Pancreas (tissue), 10 donors: ENCODE measurements at places on chromosomes 12 and 14. TPM values are rescaled to one million over a fixed set of nuclear protein-coding genes. Genes with fewer than 3 reads are reported as not detected.

CD4 gene
- total RNA-seq: 1.2 TPM

SPX gene
- total RNA-seq: 31.0 TPM

ITPR2 gene
- total RNA-seq: 51.8 TPM

PTCSC3 gene
- total RNA-seq: not detected

INSM2 gene
- total RNA-seq: not detected

B4GALNT3 gene
- total RNA-seq: 4.4 TPM

RPL10L gene
- total RNA-seq: not detected

C1S gene
- 87.1 TPM for total RNA-seq

MYRFL gene
- 0.06 TPM for total RNA-seq

MYBPC1 gene
- total RNA-seq: 0.12 TPM

ZFHX2 gene
- total RNA-seq: 0.93 TPM

IL31 gene
- not detected for total RNA-seq

TAS2R7 gene
- total RNA-seq: not detected

LRRK2 gene
- 7.9 TPM for total RNA-seq

NELL2 gene
- total RNA-seq: 0.69 TPM

VWF gene
- 34.4 TPM for total RNA-seq

PRB2 gene
- not detected for total RNA-seq

LMNTD1 gene
- 0.55 TPM for total RNA-seq

LRRIQ1 gene
- total RNA-seq: 0.92 TPM

VRTN gene
- total RNA-seq: 0.16 TPM

KLRB1 gene
- 1.00 TPM for total RNA-seq

WASHC4 gene
- total RNA-seq: 14.6 TPM

PLA2G1B gene
- 12,528 TPM for total RNA-seq

TMEM132C gene
- total RNA-seq: 0.63 TPM

FERMT2 gene
- 17.0 TPM for total RNA-seq

SPIC gene
- not detected for total RNA-seq

KRT8 gene
- 464 TPM for total RNA-seq

GDF3 gene
- total RNA-seq: not detected

FZD10 gene
- total RNA-seq: 0.16 TPM

AHNAK2 gene
- total RNA-seq: 0.75 TPM

RNF31 gene
- total RNA-seq: 30.2 TPM

OASL gene
- total RNA-seq: 0.31 TPM

PIWIL1 gene
- not detected for total RNA-seq

SELPLG gene
- total RNA-seq: 2.8 TPM

ABCB9 gene
- total RNA-seq: 3.0 TPM

SLC7A7 gene
- 5.8 TPM for total RNA-seq

FIGNL2 gene
- 0.16 TPM for total RNA-seq

FSCB gene
- total RNA-seq: not detected

MANSC4 gene
- total RNA-seq: not detected
